ENCODE measurements at places on chromosomes 5 and 9.

DNA sequence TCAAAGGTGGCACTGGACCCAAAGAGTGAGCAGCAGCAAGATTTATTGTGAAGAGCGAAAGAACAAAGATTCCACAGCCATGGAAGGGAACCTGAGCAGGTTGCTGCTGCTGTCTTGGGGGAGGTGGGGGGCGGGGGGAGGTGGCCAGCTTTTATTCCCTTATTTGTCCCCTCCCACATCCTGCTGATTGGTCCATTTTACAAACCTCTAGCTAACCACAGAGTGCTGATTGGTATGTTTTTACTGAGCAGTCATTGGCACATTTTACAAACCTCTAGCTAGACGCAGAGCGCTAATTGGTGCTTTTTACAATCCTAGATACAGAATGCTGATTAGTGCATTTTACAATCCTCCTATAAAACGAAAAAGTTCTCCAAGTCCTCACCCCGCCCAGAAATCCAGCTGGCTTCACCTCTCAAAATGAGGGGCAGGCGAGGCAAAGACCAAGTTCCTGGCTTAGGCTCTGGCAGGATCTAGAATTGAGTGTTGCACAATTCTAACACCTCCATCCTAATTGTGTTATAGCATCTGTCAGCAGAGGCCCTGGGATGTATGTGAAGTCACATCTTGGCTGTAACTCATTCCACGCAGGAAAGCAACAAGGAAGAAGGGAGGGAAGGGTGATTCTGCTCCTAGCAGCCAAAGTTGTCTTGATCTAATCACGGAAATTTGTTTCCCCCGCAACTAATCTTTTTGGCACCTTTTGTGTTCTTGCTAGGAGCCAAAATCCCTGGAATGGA, 34.3 kb downstream of the ROR2 start:
- DNase-seq, result no peak

DNA sequence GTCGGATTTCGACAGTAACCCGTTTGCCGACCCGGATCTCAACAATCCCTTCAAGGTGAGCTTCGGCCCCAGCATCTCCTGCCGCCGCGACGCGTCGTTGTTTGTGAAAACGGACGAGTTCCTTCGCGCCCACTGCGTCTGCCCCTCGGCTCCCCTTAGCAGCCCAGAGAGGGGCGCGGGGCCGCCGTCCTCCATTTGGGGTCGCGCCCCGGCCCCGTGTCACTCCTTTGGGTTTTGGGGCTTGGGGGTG, 182 bp downstream of the SCAMP1 start:
- no peak for DNase-seq

- no peak for DNase-seq
These were observed 46.8 kb upstream of the SLC1A1 start for GRCh38 chr9:4443439-4443838.

GRCh38 chr5:155926766-155927165, 400.2 kb upstream of the SGCD start:
- DNase-seq, result no peak

DNA sequence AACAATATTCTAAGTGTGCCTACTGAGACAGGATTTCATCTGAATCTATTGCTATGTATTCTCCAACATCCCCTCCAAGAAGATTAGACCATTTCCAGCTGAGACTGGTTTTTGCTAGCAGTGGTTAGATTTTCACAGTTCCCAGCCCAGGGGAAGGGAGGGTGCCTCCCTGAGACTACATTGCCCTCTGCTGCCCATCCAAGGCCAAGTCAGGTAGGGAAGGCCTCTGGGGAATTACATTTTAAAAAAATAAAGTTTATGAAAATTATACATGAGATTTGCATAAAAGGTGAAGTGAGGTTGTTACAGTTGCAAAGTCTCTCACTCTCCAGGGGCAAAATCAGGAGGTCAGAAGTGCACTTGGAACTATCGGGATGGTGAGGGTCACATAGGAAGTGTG, 28.0 kb upstream of the SYK start:
- DNase-seq, result no peak

DNA sequence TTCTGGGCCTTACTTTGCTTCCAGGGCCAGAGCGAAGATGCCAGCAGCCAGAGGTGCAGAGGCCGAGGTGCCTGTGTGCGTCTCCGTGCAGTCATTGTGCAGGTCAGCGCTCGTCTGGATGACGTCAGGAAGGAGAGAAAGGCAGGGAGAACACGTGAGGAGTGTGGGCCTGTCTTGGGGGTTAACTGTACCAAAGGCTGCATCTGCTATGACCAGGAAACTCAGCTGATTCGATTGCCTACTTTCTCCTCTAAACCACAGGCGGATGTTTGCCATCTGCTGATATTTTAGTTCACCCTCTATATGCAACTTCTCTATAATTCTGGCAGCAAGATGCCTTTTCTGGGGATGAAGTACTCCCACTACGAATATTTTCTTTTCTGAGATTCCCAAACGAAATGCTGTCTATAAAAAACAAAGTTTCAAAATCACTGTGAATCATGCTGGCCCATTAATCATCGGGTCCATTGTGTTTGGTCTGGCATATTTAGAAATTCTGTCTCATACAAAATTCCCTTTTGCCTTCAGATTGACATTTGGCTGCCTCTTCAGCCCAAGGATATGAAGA, 24.8 kb downstream of the PCSK1 start:
- DNase-seq, result no peak

DNA sequence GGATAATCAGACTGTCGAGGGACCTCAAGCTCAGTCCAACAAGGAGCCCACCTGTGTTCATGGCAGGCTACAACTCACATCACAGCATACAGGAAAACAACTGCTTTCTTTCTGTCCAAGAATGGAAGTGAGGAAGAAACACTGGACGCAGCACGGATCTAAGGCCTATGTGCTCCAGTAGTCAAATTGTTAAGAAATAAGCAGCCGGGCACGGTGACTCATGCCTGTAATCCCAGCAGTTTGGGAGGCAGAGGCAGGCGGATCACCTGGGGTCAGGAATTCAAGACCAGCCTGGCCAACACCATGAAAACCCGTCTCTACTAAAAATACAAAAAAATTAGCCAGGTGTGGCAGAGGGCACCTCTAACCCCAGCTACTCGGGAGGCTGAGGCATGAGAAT, 427.8 kb downstream of the BNC2 start:
- DNase-seq, result no peak

GRCh38 chr5:178376921-178377582, 144.4 kb upstream of the PHYKPL start:
- no peak for DNase-seq

DNA sequence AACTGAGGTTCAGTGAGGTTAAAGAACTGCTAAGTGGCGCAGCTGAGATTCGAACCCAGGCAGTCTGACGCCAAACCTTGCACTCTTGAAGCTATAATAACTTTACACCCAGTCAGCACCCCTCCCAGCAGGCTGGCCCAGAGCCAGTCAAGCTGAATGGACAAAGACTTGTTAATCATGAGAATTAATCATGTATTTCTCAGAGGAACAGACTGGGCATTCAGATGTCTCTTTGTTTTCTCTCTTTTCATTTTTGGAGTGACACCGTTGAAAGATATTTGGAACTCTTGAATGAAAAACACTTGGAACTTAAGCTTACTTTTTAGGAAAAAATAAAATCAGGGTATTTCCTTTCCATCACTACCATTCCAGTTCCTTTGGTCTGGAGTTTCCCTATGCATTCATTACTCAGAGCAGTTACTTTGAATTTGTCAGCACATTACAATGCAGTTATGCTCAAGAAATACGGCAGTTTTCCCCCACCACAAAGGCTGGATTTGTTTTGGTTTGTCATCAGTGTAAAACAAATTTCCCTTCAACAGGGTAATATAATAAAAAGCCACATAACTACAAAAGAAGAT, 22.6 kb upstream of the MAMDC2 start:
- no peak for DNase-seq

- no peak for DNase-seq
These were observed 2.1 kb downstream of the GTF3C4 start for GRCh38 chr9:132672413-132672690.

DNA sequence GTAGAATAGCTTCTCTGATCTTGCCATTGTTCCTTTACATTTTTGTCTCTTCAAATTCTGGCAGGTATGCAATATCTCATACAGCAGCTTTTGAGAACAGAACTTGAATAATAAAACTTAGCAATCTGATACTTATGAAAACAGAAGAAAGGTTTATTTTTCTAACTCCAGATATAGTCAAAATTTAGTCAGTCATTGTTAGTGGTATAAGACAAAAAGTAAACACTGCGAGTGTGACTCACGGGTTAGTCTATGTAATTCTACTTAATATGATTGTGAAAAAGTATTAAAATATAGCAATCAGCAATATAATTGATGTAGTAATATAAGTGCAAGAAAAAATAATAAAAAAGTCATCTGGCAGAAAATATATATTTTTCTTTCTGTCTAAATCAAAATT, 910.4 kb downstream of the DNAH5 start:
- DNase-seq, result no peak

- no peak for DNase-seq
These were observed 140.2 kb downstream of the RGS3 start for GRCh38 chr9:113603773-113604172.

DNA sequence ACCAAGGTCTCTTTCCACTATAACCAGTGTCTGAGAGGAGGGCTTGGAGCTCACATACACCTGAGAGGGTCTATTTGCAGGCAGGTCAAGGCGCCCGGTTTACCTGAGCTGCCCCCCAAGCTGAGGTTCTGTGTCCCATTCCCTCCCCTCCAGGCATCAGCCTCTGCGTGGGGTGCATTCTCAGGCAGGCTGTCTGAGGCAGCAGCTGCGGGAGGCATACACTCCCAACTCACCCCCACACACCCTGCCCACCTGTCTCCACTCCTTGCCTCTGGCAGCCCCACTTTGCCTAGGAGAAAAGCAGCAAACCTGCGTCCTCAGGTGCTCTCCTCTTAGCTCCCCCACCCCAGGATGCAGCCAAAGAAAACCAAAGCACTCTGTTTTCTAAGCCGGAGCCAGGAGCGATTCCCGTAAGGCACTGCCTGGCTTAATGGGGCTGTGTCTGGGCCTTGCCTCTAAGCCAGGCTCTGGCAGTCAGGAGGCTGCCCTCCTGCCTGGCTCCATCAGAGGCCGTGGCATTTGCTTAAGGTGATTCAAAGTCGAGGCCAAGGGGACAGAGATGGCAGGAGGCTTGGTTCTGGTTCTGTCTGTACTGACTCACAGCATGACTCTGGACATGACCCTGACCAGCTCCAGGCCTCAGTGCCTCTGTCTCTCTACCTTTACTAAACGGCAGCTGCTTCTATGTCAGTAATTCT, 139.2 kb upstream of the TRIM32 start:
- no peak for DNase-seq

- no peak for DNase-seq
These were observed 91.1 kb upstream of the RNF180 start for GRCh38 chr5:64074533-64074932.

- DNase-seq, result no peak
These were observed 55.4 kb downstream of the SEMA4D start for GRCh38 chr9:89442501-89442978.

GRCh38 chr5:151065609-151066008, 15.2 kb downstream of the TNIP1 start:
- no peak for DNase-seq

DNA sequence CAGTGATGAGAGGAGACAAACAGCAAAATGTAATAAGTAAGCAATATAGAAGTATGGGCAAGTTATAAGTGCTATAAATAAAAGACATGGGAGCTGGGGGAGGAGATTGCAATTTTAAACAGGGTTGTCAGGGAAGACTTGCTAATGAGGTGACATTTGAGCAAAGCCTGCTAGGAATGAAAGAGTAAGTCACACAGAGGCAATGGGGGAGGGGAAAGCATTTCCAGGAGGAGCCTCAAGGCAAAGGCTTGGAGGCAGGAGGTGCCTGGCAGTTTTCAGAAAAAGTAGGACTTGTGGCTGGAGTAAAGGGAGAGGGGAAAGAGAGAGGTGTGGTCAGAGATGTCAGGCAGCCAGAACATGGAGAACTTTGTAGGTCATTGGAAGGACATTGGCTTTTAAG, 124.4 kb upstream of the NMUR2 start:
- DNase-seq, result no peak

DNA sequence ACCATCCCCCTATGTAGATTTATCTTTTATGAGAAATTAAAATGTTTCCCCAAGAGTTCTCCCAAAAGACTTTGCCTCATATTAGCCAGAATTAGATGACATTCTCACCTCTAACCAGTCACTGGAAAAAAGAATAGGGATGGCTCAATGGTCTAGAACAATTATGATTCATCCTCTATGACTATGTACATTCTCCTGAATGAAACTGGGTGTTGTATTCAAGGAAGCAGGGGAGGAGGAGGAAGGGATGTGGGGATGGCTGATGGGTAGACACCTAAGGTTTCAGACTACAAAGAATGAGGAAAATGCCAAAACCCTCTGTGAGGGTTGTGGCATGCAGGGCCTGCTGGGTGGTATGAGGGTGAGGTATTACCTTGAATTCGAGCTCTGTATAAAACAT, 49.5 kb upstream of the BRINP1 start:
- DNase-seq, result no peak

DNA sequence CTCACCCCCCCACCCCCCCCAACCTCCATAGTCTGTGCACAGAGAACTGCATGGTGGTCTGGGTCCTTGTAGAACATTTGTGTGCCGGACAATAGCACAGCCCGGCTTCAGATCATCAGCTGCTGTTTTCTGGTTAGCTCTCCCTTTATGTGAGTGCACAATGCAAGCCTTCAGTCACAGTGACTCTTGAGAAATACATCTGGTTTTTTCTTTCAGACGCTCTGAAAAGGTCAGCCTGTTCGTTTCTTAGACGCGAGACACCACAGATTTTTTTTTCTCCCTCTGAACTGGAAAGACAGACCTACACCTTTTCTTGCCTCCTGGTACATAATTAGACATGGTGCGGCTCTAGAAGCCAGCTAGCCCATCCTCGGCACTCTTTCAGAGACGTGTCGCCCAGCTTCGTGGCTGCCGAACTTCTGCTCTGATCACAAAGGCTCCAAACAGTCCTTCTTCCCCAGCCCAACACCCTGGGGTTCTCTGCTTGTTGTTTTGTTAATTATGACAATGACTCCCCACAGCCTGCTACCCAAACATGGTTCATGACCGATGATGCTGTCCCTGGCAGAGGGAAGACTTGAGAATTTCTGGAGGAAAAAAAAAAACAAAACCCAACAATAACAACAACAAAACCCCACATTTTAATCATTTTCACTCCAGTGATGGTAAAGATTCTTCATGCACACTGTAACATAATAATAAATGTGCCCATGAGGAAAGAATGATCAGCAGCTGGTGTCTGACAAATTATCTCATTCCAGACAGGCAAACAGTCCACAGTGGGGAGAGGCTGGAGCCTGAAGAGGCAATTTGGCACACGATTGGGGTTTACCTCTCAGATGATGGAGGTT, 241.4 kb upstream of the ZNF462 start:
- DNase-seq, result no peak

DNA sequence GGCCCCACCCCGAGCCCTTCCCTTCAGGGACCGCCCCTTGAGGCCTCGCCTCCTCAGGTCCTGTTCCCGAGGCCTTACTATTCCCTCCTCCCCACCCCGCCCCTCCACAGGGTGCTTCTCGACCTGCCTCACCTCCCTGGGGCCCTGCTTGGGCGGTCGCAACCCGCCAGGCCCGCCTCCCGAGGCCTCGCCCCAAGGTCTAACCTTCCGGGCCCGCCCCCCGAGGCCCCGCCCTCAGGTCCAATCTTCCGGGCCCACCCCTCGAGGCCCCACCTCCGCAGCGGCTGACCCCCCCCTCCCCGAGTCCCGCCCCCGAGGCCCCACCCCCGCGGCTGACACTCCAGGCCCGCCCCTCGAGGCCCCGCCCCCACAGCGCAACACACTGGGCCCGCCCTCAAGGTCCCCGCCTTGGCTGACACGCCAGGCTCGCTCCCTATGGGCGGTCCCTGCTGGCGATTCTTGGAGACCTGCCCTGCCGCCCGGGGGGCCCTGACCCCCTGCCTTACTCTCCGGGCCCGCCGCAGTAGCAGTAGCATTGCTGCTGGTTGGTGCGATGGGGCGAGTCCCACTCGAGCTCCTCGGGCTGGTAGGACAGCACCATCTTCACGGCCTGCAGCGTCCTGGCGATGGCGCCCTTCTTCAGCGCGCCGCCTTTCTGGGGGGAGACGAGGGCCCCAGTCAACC, 8.2 kb downstream of the PHF19 start:
- peak; percentile 97 for DNase-seq
